Fibroblast of villous mesenchyme (primary cell): ENCODE measurements at places on chromosomes 2 and 18.

- DNase-seq: peak; percentile 83
Measured at GRCh38 chr2:147910990-147911473, 66.2 kb downstream of the ACVR2A start.

DNA sequence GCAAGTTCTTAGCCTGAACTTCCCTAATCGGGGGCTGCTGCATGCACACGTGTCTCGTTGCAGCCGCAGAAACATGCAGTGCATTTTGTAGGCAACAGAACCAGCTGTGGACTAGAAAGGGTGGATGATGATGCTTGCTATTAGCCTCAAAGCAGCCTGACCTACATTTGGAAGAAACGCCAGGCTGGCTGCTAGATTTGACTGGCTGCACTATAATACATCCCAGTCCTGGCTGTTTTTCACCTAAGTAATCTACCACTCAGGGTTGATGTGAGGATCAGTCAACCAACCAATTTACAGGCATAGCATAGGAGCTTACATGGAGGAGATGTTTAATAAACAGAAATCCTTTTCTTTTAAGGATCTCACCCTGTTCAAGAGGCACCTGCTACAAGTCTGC, 56.4 kb upstream of the SPP2 start:
- no peak for DNase-seq

DNA sequence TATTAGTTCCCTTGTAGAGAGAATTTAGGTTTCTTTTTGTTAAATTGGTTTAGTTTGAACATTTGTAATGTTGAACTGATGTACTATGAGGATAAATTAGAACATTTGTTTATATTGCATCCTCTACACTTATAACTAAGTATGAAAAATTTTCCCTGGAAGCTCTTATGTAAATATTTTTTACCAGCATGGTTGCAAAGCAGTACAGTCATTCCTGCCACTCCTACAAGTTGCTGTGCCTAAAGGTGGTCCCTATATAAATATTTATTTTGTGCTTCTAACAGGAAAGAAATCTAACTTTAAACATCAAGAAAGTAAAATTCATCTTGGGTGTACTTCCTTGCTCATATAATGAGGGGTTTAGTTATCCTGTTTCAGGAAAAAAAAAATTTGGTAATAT, 14.2 kb downstream of the TWSG1 start:
- peak; percentile 60 for DNase-seq

DNA sequence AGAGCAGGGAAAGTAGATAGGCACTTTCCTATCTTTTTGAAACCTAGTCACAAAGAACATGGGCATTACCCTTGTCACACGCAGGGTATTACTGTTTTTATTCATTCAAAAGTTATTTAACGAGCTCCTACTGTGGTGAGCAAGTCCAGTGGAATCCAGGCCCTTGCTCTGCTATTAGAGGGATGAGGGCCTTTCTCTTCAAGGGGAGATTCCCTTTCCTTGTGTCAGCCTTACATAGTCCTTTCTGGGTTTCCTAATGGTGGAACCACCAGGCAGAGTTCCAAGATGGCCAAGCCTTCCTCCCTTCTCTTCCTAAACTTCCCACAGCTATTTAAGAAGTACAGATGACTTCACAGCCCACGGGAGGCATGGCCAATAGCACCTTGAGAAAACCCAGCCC, 64.6 kb downstream of the SPTBN1 start:
- DNase-seq: peak; percentile 87
